ENCODE measurements at places on chromosomes 3 and 15.
A peak's percentile ranks its signal among the peaks of the same experiment; 100 is the strongest.

- no peak for DNase-seq
These were observed 65.5 kb upstream of the C3orf49 start for GRCh38 chr3:63753567-63753966.

- DNase-seq, result no peak
These were observed 168.0 kb upstream of the GMNC start for GRCh38 chr3:191030491-191030890.

GRCh38 chr3:192850451-192850981 lies 67.1 kb downstream of the MB21D2 start:
- DNase-seq, result peak; percentile 37

- DNase-seq, result peak; percentile 50
These were observed 416 bp upstream of the CORO2B start for GRCh38 chr15:68578175-68578979.

- DNase-seq, result no peak
These were observed 783 bp upstream of the ISG20 start for GRCh38 chr15:88637841-88638625.

DNA sequence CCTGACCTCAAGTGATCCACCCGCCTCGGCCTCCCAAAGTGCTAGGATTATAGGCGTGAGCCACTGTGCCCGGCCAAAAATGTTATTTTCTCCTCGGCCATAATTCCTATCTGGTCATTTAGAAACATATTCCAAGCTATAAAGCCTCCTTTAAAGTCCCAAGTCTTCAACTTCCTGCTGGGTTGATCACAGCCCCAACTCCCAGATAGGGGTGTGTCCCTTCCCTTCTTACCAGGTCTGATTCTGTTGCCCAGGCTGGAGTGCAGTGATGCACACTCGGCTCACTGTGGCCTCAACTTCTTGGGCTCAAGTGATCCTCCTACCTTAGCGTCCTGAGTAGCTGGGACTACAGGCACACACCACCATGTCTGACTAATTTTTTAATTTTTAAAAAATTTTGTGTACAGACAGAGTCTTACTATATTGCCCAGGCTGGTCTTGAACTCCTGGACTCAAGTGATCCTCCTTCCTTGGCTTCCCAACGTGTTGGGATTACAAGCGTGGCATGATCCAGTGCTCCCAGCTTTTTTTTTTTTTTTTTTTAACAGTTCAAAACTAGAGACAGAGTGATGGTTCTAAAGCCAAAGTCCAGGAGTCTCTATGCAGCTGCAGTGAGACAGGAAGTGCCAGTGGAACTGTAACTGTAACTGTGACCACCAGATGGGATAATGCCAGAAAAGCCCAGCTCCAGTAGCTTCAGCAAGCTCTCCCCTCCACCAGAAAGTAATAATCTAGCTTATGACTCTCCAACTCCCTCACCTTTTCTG lies 8.2 kb upstream of the PRKAR2A start:
- DNase-seq, result no peak

DNA sequence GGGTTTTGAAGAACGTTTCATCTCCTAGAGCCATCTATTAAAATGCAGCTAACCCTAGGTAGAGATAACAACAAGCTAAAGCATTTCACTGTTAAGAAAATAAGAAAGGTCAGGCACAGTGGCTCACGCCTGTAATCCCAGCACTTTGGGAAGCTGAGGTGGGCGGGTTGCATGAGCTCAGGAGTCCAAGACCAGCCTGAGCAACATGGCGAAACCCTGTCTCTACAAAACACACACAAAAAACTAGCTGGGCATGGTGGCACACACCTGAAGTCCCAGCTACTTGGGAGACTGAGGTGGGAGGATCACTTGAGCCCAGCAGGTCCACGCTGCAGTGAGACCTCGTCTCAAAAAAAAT lies 5.4 kb upstream of the TBC1D5 start:
- no peak for DNase-seq

DNA sequence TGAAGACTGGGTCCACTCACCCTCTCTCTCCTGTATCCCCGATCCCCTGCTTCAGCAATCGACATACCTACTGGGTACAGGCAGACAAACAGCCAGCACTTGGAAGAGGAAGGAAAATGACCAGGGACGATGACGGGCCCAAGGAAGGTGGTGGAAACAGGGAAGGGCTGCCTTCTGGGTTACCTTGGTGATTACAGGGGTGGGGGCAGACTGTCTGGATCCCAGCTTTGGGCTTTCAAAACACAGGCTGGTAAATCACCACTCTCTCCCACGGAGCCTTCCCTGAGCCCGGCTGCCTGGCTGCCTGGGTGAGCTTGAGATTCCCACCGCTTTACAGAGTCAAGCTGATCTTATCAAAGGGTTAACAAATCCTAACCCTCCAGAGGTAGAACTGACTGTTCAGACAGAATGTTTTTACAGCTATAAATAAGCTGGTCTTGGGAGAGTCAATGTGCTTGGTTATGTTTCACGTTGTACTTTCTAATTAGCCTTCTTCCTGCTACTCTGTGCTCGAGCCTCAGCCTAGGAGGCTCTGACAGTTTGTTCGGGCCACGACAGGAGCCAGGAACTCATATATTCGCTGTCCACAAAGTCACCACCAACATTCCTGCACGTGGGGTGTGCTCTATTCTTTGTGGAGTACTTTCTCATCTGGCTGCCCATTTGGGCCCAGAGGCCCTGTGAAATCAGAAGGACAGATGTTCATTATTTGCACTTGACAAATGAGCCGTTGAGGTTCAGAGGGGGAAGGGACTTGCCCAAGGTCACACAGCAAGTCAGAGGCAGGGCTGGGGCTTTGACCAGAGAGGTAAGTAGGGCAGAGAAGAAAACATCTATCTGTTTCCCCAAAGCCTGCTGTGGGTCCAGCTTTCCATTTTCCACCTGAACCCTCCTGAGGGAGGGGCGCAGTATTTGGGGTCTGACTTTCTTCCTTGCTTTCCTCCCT lies 63.5 kb downstream of the FEM1B start:
- DNase-seq, result no peak

GRCh38 chr3:12197475-12197874 lies 38.8 kb upstream of the TIMP4 start:
- no peak for DNase-seq

DNA sequence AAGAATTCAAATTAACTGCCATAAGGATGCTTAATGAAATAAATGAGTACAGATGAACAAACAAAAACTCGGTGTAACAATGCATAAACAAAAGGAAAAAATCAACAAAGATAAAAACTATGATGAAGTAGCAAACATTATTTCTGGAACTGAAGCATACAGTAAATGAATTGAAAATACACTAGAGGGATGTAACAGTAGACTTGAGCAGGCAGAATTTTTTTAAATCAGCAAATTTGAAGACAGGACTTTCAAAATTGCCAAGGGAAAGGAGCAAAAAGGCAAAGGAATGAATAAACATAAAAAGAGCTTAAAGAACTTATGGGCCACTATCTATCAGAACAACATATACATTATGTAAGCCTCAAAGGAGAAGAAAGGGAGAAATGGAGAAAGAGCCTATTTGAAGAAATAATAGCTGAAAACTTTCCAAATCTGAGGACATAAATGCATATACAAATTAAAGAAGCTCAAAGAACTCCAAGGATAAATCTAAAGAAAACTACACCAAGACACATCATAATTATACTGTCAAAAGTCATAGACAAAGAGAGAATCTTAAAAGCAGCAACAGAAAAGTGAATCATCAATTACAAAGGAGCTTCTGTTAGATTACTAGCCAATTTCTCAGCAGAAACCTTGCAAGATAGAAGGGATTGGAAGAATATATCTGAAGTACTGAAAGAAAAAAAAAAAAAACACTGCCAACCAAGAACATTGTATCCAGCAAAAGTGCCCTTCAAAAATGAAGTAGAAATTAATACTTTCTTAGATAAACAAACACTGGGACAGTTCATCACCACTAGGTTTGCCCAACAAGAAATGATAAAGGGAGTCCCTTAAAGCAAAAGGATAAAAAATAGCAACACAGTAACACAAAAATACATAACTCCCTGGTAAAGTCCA lies 15.5 kb downstream of the TOP2B start:
- no peak for DNase-seq

- DNase-seq, result no peak
These were observed 62.6 kb upstream of the RAB6B start for GRCh38 chr3:133958071-133958805.

- no peak for DNase-seq
These were observed 356.5 kb downstream of the TBL1XR1 start for GRCh38 chr3:176840641-176841286.

DNA sequence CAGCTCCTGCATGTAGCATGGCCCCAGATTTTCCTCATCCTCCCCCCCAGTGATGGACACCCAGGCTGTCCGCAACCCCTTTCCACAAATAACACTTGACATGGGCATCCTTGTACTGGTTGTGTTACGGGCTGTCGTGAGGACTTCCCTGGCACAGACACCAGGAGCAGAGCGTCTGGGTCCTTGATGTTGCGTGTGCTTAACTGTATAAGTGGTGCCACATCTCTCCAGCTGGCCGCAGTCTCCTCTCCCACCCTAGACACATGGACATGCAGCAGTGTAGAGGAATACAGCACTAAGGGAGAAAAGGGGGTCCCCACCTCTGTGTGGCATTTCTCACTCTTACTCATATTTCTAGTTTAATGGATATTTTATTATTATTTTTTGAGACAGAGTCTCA lies 56.6 kb downstream of the FBLN2 start:
- no peak for DNase-seq

GRCh38 chr3:131038326-131038725 lies 11.6 kb downstream of the NEK11 start:
- DNase-seq, result no peak

GRCh38 chr3:17882981-17883380 lies 140.6 kb upstream of the TBC1D5 start:
- DNase-seq, result no peak

DNA sequence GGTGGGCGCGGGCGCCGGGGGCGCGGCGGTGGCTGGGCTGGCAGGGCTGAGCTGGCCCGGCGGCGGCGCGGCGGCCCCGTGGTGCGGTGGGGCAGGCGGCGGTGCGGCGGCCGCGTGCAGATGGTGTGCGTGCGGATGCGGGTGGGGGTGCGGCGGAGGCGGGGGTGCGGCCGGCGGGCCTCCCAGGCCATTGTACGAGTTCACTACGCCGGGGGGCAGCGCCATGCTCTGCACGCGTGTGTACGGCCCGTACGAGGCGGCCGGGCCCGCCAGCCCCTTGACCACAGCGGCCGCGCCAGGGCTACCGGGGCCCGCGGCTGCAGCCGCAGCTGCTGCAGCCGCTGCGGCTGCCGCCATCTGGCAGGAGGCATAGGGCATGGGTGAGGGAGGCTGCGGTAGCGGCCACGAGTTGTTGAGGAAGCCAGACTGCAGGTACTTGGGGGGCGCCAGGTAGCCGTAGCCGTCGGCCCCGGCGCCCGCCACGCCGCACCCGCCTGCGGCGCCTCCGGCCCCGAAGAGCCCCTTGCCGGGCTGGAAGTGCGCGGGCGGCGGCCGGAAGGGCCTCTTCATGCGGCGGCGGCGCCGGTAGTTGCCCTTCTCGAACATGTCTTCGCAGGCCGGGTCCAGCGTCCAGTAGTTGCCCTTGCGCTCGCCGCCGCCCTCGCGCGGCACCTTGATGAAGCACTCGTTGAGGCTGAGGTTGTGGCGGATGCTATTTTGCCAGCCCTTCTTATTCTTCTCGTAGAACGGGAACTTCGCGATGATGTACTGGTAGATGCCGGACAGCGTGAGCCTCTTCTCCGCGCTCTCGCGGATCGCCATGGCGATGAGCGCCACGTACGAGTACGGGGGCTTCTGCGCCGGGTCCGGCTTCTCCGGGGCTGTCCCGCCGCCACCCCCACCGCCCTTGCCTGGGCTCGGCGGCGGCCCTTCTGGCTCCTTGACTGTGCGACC lies 951 bp downstream of the FOXL2 start:
- DNase-seq, result peak; percentile 86

GRCh38 chr15:48363474-48363873 lies 32.2 kb downstream of the DUT start:
- DNase-seq, result no peak

GRCh38 chr3:179233043-179233442 lies 17.9 kb downstream of the KCNMB3 start:
- no peak for DNase-seq

- no peak for DNase-seq
These were observed 1032.2 kb upstream of the SEMA6D start for GRCh38 chr15:46685096-46685495.

DNA sequence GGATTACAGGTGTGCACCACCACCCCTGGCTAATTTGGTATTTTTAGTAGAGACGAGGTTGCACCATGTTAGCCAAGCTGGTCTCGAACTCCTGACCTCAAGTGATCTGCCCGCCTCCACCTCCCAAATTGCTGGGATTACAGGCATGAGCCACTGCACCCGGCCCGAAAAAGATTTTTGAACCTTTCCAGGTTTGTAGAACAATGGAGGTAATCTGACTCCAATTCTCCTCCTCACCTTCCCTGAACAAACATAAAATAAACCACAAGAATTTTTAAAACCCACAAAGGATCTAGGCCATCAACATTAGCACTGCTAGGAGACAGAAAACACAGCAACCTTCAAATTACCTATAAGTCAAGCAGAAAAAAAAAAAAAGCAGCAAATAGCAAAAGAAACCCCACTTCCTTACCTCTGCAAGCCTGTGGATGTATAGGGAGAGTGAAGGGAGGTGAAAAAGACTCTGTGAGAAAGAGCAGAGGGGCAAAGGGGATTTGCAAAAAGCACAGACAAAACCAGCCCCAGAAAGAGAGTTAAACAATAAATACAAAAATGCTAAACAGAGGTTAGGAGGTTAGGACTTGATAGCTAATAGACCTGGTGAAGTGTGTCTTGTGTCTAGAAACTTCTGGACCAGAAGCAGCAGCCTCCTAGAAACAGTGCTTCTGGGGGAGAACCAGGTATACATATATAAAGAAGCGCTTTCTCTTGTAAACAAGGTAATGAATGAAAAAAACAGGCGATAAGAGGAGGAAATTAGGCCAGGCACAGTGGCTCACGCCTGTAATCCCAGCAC lies 32.1 kb downstream of the TFDP2 start:
- peak; percentile 58 for DNase-seq

- DNase-seq, result peak; percentile 52
These were observed 100.6 kb downstream of the TLE3 start for GRCh38 chr15:69997161-69997485.

GRCh38 chr3:180571831-180572598 lies 29.9 kb upstream of the TTC14 start:
- no peak for DNase-seq

- DNase-seq, result no peak
These were observed 339.7 kb upstream of the RASGRP1 start for GRCh38 chr15:38904298-38904697.

- peak; percentile 66 for DNase-seq
These were observed 17.5 kb downstream of the SHC4 start for GRCh38 chr15:48946074-48946839.
